ENCODE measurements at places on chromosomes 7 and 10.

GRCh38 chr7:35379481-35379880 lies 125.6 kb upstream of the TBX20 start:
- DNase-seq: no peak

DNA sequence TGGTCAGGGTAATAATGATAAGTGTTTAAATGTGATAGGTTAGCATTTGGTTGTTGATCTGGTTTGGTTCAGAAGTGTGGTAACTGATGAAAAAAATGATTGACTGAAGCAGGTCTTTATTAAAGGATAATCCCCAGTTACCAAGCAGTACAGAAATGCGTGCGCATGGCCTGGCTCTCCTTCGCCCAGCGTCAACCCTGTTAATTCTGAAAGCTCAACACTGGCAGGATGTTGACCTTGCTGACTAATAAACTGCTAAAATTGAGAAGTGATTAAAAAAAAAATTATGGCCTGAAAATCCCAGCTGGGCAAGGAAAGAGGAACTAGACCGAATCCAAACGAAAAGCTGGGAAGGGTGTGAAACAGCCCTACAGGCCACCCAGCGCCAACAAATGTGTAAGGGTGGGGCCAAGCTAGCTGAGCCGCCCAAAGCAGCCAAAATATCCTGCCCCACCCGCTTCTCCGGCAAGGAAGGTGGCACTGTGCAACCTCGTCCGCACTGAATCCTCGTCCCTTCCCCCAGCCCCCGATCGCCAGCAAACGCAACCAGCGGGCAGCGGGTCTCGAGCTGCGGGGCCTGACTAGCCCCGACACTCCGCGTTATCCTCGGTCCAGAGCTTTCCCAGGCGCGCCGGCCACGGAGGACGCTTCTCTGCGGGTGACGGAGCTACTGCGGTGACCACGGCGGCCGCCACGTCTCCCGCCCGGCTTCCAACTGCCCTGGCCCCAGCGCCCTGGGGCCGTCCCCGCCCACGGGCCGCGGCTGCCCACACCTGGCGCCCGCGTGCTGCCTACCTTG lies 561 bp downstream of the SHTN1 start:
- peak; percentile 22 for DNase-seq

- DNase-seq: no peak
Observed at GRCh38 chr7:137992104-137992549, 9.8 kb downstream of the CREB3L2 start.

GRCh38 chr10:116774728-116775151 lies 32.4 kb upstream of the HSPA12A start:
- DNase-seq: no peak

GRCh38 chr7:81791568-81792518 lies 22.0 kb upstream of the HGF start:
- DNase-seq: no peak

Data from NCI-H526 treated with DMSO at 0.1 percent for 48 hours (cell line).